Right ventricle myocardium superior (tissue), 1 donor: ENCODE measurements at places on chromosomes 11 and 22.

GRCh38 chr11:117863383-117863782, 13.1 kb downstream of the FXYD6 start:
- no peak for DNase-seq

DNA sequence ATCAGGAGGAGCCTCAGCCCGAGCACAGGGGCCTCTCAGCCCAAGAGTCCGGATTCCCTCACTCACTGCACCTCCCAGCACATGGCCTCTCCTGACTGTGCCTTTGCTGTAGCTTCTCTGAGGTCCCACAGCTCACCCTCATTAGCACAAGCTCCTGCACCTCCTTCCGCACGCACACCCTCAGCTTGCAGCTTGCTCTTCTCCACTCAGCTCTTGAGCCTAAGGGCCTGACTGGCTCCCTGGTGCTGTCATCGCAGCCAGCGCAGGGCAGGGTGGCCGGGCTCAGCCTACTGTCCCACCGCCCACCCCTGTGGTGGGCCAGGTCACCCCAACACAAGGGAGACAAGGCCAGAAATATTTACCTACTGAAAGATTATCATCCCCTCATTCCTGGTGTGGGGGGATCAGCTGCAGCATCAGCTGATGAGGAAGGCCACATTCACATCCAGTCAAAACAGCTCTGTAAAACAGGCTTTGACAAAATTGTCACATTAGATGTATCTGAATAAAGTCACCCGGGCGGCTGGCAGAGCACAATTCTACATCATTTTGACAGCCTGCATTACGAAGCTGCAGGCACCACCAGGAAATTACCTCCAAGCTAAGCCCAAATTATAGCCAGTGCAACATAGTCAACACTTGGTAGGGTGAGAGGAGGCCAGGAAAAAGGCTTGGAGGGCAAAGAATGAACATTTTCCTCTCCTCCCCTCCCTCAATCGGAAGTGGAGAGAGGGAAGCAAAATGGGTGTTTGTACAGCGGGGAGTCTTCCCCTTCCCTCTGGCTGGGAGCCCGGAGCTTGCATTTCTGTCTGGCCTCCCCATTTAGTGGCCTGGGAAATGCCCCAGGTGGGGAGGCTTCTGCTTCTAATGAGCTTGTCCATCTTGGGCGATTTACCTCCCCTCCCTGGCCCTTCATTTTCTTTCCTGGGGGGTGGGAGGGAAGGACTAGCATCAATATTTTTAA, 29.5 kb upstream of the IGSF9B start:
- DNase-seq = no peak

- DNase-seq = peak; percentile 94
Observed at GRCh38 chr11:2314525-2315394, 12.9 kb downstream of the TSPAN32 start.

DNA sequence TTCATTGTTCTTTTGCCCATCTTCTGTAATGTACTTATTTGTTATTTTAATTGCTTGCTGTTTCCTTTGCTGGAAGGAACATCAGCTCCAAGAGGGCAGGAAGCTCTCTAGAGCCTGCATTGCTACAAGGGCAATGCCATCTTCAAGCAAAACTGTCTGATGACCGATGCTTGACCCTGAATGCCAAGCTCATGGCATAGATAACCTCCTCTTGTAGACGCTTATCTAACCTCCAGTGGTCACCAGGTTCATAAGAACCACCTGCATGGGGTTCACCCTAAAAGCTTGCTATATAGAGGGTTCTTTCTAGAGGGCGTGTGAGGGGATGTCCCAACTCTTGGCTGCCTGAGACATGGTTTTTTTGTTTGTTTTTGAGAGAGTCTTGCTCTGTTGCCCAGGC, 16.5 kb downstream of the FADS3 start:
- DNase-seq = no peak

- no peak for DNase-seq
Observed at GRCh38 chr11:7559398-7560283, 45.8 kb downstream of the PPFIBP2 start.

DNA sequence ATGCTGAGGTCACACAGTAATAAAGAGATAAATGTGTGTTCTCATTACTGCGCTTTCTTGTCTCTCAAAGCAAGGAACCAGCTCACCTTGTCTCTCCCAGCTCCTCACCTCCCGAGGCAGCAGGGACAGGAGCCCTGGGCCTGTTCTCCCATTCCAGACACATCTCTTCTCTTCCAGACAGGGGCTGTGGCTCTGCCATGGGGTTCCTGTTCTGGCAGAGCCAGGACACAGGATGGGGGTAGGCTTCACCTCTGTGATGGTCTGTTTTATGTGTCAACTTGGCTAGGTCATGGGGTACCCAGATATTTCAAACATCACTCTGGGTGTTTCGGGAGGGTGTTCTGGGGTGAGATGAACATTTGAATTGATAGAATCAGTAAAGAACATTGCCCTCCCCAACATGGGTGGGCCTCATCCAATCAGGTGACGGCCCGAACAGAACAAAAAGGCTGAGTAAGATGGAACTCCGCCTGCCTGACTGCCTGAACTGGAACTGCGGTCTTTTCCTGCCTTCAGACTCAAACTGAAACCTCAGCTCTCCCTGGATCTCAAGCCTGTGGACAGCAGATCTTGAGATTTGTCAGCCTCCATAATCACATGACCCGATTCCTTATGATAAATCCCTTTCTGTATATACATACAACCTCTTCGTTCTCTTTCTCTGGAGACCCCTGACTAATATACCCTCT, 2.0 kb upstream of the VSIG10L2 start:
- DNase-seq = no peak
